ENCODE measurements at places on chromosomes 13 and 19. TPM values are rescaled to one million over a fixed set of nuclear protein-coding genes. Genes with fewer than 3 reads are reported as not detected.

GRCh38 chr19:55580628-55581144 is at the start of gene ZNF579:
Gene ZNF579, minus strand, starts transcription at chr19:55580848. Its CDS starts 1,209 bp downstream, at chr19:55579639.
- DNase-seq, result peak; percentile 92

- no peak for DNase-seq
Measured at GRCh38 chr19:3162418-3163229, 15.9 kb upstream of the S1PR4 start.

DNA sequence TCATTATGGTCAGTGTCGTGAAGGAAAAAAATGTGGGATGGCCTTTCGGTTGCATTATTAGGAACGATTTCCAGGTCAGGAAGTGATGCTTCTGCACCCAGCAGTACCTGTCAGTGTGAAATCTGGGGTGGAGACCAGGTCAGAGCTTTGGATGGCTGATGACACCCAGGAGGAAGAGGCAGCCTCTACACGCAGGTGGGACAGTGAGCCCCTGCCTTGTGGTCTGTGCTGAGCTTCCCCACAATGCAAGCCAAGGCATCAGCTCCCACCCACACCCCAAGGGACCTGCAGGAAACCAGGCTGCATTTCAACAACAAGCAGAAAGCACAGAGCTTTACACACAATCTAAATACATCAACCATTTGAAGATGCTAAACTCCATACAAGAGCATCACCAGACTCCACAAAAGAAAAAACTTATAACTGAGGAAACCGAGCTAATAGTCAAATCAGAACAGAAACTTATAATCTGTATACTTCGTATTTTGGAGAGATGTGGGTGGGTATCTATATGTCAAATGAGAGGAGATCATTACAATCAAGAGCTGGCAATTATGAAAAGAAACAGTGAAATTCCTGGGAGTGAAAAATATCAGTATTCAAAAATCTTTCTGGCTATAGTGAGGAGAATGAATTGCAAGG is 130.1 kb downstream of the ZDHHC20 start:
- no peak for DNase-seq

DNA sequence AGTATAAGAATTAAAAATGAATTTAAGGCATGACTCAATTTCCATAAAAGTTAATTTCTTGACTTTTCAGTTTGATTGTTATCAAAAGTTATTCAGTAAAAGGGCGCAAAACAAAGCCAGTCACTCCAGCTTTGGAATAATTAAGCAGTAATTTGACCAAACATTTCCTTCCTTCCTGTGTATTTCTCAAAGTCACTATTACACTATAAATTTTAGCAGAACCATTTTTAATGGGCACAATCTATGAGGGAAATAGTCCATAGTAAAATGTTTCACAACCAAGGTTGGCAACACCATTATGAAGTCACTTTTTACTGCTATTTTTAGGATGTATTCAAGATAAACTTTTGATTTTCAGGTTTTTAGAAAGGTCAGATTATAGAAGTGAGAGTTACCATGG is 91.0 kb downstream of the DACH1 start:
- no peak for DNase-seq

DNA sequence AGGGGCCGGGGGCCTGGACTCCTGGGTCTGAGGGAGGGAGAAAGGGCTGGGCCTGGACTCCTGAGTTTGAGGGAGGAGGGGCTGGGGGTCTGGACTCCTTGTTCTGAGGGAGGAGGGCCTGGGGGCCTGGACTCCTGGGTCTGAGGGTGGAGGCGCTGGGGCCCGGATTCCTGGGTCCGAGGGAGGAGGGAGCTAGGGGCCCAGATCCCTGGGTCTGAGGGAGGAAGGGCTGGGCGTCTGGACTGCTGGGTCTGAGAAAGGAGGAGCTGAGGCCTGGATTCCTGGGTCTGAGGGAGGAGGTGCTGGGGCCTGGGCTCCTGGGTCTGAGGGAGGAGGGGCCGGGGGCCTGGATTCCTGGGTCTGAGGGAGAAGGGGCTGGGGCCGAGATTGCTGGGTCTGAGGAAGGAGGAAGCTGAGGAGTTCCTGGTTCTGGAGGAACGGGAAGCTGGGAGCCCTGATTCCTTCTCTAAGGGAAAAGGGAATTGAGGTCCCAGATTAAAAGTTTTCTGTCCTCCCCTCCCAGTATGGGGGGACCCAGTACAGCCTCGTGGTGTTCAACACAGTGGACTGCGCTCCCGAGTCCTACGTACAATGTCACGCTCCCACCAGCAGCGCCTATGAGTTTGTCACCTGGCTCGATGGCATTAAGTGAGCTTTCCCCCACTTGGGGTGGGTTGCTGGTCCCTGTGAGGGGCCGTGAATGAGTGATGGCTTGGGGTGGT is 721 bp downstream of the MED25 start:
- DNase-seq, result peak; percentile 46

- no peak for DNase-seq
Measured at GRCh38 chr19:8571006-8571411, 6.2 kb downstream of the MYO1F start.

DNA sequence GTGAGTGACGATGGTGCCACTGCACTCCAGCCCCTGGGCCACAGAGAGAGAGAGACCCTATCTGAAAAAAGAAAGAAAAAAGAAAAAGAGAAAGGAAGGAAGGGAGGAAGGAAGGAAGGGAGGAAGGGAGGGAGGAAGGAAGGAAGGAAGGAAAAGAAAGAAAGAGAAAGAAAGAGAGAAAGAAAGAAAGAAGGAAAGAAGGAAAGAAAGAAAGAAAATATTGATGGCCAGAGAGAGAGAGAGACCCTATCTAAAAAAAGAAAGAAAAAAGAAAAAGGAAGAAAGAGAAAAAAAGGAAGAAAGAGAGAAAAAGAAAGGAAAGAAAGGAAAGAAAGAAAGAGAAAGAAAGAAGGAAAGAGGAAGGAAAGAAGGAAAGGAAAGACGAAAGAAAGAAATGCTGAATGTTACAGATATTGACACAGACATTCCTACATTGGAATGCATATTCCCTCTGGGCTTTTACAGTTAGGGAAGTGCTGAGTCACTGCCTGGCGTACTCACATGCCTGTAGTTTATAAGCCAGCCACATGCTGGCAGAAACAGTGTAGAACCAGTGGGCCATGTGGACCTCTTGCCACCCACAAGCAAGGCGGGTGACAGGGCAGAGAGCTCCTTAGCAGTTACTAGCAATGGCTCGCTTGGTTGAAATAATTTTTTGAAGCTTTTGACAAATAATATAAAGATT is 34.6 kb upstream of the SLC46A3 start:
- DNase-seq, result peak; percentile 93

DNA sequence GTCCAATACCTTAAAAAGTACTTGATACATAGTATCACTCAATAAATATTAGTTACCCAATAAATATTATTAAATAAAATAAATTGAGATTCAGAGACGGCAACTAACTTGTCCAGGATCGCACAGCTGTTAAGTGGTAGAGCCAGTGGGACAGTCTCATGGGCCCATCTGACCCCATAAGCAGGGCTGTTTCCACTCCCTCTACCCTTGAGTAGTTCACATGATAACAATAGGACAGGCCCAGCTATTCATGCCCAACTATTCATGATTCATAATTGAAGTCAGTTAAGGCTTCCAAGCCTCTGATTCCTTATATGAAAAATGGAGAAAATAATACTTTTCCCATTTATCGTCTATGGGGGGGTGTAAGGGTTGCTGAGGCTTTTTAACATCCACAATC is 78.2 kb downstream of the C13orf42 start:
- no peak for DNase-seq

DNA sequence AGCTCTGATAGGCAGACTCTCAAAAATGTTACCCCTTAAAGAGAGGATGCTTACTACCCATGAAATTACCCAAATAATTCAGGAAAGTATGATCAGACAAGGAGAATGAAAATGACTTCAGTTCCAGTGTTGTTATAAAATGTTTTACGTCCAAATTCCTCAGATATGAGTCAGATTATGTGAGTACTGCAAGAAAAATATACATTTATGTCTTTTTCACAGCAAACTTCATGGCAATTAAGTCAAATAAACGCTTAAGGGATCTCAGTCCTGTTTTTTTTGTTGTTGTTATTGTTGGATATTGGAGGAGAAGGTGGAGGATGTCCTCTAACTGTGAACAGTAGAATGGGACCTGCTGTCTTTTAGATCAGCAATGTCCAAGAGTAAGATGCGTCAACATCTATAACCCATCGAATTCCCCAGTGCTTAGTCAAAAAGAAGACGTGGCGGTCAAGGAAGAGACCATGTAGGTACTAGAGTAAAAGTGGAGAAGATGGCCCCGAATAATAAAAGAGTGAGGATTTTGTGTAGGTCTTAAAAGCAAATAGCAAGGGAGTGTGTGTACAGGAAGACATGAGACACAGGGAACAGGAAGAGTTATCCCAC is 215.4 kb upstream of the IRS2 start:
- no peak for DNase-seq

The PLIN4 gene
- total RNA-seq, result 8.5 TPM

The KLC3 gene
- 0.05 TPM for total RNA-seq

The BEST2 gene
- 0.48 TPM for total RNA-seq

The EPS8L1 gene
- total RNA-seq, result 543 TPM

The ZNF780B gene
- 10.2 TPM for total RNA-seq

The PGLYRP2 gene
- not detected for total RNA-seq

Data from HT-29 (cell line).